SIG-M5 (cell line): ENCODE measurements at places on chromosomes 7 and 10.

GRCh38 chr7:80937336-80937735, 18.5 kb upstream of the SEMA3C start:
- no peak for DNase-seq

- no peak for DNase-seq
These were observed 361.5 kb upstream of the LRRTM3 start for GRCh38 chr10:66564287-66564686.

- DNase-seq = no peak
These were observed 535.6 kb upstream of the GHITM start for GRCh38 chr10:83603708-83604107.

DNA sequence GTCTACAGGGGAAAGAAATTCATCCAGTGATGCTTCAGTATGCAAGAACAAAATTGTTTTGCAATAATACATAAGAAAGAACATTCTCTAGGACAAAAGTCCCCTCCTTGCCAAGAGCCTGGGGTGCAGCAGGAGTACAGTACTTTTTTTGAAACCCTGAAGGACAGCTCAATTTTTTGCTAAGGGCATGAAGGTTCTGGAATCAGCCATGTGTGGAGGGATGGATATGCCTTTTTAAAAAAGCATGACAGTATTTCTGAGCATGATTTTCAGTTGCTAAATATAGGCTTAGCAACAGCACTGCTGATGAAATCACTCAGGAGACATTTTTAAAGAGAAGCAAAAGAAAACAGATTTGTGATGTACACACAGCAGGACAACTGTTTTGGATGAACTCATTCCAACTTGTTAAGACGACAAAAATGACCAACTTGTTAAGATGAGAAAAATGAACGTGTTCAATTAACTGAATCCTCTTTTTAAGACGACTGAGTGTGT, 39.3 kb downstream of the HBP1 start:
- no peak for DNase-seq

- DNase-seq = no peak
These were observed 22.5 kb downstream of the LRRC27 start for GRCh38 chr10:132354356-132355094.

- DNase-seq = no peak
These were observed 19.5 kb upstream of the ITGB8 start for GRCh38 chr7:20310963-20311742.

GRCh38 chr10:118997379-118997778, 32.1 kb upstream of the NANOS1 start:
- DNase-seq = no peak

DNA sequence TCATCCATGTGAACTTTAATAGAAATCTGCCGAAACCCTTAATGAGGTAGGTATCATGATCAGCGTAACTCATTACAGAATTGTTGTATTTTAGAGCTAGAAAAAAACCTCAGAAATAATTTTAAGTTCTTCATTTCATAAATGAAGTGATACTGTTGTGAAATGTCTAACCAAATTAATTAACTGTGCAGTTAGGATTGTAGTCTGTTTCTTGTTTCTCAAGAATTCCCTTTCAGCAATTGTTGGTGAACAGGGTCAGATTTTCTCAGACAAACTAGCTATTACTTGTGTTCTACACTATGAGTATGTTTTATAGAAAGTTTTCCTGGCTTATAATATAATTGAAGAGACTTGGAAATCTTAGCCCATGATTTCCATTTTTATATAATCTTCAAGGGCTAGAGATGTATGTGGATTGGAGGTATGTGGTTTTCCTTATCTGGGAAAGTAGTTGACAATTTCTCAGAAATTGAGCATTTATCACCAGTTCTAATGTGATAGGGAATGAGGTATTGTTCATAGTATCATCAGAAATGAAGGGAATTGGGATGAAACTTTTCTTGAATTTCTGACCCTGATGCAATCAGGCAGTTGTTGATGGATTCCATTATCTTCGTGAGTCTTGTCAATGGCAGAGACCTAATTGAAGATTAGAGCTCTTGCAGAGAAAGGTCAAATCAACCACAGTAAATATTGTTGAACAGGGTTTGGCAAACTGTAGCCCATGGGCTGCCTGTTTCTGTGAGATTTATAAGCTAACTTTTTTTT, 55.0 kb downstream of the ST7 start:
- no peak for DNase-seq

- no peak for DNase-seq
These were observed 67.2 kb downstream of the ADD3 start for GRCh38 chr10:110074758-110075671.

DNA sequence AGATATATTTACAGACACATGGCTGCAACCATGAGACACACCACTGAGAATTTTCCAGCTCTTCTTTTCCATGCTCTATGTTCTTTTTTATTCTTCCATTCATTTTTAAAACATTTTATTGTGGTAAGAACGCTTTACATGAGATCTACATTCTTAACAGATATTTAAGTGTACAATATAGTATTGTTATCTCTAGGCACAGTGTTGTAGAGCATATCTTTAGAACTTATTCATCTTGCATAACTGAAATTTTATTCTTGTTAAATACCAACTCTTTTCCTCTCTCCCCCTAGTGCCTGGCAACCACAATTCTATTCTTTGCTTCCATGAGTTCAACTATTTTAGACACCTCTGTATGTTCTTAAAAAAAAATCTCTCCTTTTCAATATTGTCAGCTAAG, 67.1 kb upstream of the HABP2 start:
- DNase-seq = no peak

DNA sequence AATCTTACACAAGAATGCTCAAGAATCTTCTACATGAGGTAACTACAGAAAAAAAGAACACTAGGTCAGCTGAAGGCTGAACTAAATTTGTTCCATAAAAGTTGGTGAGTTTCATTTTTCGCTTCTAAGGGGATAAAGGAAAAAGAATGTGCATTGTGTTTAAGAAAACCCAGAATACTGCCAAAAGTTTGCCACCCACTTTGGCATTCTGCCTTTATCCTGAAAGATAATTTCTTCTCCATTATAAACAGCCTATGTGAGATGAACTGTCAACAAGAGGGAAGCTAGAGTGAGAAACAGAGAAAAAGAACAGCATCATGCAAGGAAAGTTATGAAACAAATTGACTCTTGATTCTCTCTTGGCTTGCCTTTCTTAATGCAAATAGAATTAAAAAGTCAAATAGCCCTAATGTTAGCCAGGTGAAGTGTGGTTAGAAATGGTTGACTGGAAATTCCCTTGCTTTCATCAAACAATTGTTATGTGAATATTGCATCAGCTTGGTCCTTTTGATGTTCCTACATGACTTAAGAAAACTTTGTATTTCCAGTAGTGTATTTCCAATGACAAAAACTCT, 25.8 kb downstream of the STEAP1 start:
- DNase-seq = no peak

GRCh38 chr10:67668448-67668847, 27.5 kb downstream of the CTNNA3 start:
- DNase-seq = no peak

DNA sequence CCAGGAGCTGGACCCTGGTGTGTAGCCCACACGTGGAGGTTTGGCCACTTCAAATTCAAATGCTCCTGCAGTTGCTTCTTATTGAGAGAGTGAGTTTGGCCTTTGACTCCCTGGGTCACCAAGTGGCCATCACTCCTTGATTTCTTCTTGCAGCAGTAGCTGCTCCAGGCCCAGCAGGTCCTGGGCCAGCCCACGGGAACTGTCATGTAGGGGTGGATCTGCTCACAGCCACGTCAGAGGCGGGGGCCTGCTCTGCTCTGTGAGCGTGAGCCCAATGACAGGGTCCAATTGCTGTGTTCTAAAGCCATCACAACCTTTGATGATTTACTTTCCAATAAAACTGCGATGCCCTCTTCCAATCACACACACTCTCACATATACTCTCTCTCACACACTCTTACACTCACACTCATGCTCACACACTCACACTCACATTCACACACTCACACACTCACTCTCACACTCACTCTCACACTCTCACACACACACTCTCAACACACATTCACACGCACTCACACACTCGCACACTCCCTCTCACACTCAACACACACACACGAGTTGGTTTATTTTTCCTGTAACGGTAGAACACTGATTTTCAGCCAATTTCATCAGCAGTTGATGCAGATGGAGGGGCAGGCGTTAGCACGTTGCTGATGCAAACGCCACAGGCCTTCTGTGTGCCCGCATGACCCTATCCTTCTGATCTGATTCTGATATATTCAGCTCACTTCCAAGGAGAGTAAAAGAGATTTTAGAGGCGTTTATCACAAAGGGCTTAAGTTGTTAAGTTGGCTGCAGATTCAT, 210.7 kb upstream of the PPP2R2D start:
- no peak for DNase-seq

GRCh38 chr10:548238-548901, 141.1 kb downstream of the DIP2C start:
- DNase-seq = no peak

- DNase-seq = no peak
These were observed 11.5 kb downstream of the STEAP2 start for GRCh38 chr7:90222811-90223725.

GRCh38 chr10:356452-356851, 221.2 kb downstream of the ZMYND11 start:
- no peak for DNase-seq

GRCh38 chr10:120005207-120006201, 113.0 kb downstream of the SEC23IP start:
- no peak for DNase-seq

DNA sequence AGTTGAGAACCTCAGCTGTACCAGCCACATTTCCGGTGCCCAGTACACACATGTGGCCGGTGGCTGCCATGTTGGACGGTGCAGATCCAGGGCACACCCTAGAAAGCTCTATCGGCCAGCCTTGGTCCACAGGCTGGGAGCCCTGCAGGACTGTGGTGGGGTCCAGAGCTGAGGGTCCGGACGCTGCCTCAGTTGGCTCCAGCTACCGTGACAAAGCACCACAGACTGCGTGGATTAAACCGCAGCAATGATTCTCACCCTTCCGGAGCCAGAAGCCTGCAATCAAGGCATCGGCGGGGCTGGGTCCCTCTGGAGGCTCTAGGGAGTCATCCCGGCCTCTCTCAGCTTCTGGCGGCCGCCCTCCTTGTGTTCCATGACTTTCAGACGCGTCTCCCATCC, 50.1 kb downstream of the PDGFA start:
- DNase-seq = no peak

GRCh38 chr10:5620966-5621365, 45.4 kb downstream of the ASB13 start:
- DNase-seq = no peak

DNA sequence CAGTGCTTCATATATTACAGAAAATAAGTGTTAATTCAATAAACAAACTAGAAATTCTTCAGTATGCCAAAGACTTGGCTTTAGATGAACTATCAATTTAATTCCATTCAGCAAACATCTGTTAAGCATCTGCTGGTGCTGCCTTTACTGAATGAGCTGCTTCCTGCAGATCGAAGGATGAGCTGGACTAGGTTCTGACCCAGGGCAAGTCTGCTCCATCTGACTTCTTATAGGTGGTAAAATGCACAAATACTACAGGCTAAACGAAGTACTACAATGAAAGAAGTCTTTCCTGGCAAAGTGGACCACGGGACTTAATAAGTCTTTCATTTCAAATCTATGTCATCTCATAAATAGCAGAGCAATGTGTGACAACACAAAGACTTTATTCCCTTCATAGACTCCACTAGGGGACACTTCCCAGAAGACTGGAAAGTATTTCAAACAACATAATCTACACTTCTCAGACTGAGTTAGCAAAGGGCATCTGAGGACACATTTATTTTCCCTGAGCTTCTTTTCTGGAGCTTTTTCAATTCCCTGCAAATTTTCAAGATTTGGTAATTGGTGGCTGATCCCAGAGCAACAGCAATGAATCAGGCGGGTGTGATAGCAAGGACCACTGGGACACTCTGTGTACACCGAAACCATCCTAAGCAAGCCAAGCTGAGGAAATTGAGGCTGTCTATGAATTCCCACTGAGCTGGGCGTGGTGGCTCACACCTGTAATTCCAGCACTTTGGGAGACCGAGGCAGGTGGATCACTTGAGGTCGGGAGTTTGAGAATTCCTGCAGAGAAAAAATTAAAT, 108.9 kb upstream of the FRMD4A start:
- DNase-seq = no peak

GRCh38 chr7:31074120-31074383, 21.9 kb downstream of the ADCYAP1R1 start:
- no peak for DNase-seq

DNA sequence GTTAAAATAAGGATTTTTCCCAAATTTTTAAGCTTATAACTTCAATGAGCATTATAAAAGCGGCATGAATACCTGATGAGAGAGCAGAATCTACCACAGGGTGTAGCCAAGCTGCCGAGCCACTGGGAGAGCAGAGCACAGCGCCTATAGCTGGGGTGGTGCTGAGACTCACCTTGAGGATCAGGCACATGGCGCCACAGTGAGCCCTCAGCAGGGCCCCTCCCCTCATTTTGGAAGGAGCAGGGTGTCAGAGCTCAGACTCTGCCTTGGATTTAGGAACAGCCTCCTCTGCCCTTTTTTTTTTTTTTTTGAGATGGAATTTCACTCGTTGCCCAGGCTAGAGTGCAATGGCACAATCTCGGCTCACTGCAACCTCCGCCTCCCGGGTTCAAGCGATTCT, 118.6 kb downstream of the SRPK2 start:
- no peak for DNase-seq

- DNase-seq = no peak
These were observed 22.7 kb downstream of the TPST1 start for GRCh38 chr7:66227808-66228207.
